ENCODE measurements at places on chromosomes 12 and 14.

- DNase-seq, result no peak
These were observed 90.0 kb downstream of the LRRC74A start for GRCh38 chr14:76916040-76916715.

- peak; percentile 38 for DNase-seq
These were observed 115.8 kb downstream of the DAD1 start for GRCh38 chr14:22472935-22473854.

- DNase-seq, result no peak
These were observed 65.2 kb upstream of the STK38L start for GRCh38 chr12:27178723-27179399.

DNA sequence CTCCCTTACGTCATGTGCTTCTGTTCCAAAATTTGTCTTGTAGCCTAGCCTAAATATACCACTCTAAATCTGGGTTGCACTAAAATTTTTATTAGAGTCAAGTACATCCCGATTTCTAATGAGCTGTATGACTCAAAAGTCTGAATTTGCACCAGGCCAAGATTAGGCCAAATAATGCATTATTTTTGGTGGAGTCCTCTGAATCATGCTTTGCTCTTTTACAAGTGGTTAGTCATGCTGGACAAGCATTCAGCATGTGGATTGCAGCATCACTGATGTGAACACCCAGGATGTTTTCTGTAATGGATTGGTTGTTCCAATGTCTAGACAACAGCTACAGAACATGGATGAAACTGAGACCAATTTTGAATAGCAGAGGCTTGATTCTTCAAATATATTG is 23.7 kb downstream of the HEBP1 start:
- DNase-seq, result no peak

GRCh38 chr14:77369285-77369684 is 7.6 kb downstream of the TMED8 start:
- no peak for DNase-seq

GRCh38 chr12:122084857-122085405 is 6.4 kb downstream of the MLXIP start:
- DNase-seq, result no peak

DNA sequence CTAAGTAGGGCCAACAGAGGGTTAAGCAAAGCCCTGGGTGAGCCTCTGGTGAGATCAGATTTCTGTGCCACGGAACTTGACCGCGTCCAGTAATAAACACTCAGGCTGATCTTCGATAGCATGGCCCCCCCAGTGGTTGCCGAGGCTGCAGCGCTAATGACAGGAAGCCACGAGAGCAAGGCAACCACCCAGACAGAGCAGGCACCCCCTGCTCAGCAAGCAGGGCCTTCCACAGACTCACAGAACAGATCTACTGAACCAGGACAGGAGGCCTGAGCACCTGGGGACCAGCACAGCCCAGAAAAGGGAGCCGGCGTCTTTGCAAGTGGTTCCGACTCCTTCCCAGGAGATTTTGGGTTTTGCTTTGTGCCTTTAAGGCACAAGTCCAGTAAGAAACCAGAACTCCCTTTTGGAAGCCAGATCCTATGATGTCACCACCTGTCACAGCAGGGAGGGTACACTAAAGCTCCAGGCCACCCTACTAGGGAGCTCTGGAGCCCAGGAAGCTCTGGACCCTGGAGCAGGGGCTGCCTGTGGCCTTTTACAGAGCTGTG is 42.3 kb downstream of the BCL11B start:
- no peak for DNase-seq

DNA sequence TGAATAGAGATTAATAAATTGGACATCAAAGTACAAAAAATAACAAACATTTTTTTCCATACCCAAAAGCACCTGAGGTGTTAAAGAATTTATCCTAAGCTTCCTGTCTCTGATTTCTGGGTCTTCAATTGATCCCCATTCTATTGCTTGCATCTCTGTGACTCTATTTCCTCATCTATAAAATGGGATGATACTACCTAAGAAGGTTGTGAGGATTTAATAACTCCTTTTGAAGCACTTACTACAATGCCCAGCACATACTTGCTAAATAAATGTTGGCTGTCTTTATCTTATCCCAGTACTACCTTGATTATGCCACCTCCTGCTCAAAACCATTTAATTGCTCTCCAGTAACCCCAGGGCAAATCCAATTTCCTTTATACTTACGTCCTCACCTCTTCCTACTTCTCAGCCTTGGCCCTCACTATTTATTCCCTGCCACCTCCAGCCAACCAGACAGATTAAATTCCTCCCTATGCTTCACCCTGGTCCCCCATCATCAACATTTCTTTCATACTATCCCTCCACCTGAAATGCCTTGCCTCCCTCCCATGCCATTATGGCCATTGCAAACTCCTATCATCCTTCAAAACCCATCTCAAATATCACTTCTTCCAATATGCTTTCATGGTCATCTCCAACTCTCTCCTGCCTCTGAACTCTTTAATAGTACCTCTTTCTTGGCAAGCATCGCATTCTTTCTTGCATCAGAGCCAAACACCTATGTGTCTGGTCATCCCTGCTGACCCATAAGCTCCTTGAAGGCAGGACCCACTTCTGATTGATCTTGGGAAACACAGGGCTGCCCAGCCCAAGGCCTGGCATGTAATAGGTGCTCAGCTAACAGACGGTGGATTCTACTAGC is 7.9 kb upstream of the ASIC1 start:
- DNase-seq, result no peak

DNA sequence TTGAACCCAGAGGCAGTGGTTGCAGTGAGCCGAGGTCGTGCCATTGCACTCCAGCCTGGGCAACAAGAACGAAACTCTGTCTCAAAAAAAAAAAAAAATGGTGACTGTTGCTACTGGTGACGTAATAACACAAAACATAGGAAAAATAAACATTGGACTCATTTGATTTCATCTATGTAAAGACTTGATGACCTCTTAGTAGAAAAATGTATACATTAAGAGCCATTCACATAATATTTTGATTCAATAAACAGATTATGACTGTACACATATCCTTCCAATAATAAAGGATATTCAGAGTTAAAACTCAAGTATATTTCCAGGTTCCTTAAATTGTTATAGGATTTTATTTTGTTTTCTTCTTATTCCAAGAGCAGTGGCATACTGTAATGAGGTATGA is 65.7 kb upstream of the AEBP2 start:
- DNase-seq, result no peak

GRCh38 chr12:124188561-124189405 is 106.1 kb upstream of the RFLNA start:
- no peak for DNase-seq

GRCh38 chr12:51814311-51815088 is 34.0 kb downstream of the FIGNL2 start:
- DNase-seq, result peak; percentile 72

DNA sequence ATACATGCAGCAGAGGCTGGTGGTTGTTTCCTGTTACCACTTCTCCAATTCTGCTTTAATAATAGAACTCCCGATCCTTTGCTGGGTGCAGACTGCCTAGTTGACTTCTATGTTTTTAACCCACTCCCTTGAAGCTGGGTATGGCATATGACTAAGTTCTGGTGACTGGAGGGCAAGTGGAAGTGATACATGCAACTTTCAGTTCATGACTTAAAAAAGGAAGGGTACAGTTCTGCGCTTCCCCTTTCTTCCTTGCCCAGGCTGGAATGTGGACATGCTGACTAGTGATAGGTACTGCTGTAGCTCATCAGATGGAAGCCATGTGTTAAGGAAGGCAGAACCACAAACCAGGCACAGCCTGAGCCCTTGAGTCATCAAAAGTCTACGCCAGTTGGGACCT is 2.4 kb upstream of the A2M start:
- DNase-seq, result no peak

GRCh38 chr14:99592394-99592793 is 11.6 kb downstream of the CCDC85C start:
- no peak for DNase-seq

DNA sequence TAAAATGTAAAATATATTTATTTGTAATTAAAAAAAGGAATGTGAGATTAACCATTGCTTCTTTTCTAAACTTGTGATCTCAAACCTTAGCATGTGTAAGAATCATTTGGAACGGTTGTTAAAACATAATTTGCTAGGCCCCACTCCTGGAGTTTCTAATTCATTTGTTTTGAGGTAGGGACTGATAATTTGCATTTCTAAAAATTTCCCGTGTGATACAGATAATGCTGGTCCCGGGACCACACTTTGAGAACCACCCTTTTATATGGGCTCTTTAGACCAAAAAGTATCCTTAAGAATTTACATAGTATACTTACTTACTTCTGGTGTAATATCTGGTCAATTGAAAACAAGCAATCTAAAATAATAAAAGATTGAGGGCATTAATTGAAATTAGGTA is 10.9 kb upstream of the SYT10 start:
- DNase-seq, result no peak

GRCh38 chr12:24814379-24815113 is 134.4 kb downstream of the BCAT1 start:
- no peak for DNase-seq

- DNase-seq, result no peak
These were observed 114.5 kb upstream of the NPAS3 start for GRCh38 chr14:32824195-32824594.

DNA sequence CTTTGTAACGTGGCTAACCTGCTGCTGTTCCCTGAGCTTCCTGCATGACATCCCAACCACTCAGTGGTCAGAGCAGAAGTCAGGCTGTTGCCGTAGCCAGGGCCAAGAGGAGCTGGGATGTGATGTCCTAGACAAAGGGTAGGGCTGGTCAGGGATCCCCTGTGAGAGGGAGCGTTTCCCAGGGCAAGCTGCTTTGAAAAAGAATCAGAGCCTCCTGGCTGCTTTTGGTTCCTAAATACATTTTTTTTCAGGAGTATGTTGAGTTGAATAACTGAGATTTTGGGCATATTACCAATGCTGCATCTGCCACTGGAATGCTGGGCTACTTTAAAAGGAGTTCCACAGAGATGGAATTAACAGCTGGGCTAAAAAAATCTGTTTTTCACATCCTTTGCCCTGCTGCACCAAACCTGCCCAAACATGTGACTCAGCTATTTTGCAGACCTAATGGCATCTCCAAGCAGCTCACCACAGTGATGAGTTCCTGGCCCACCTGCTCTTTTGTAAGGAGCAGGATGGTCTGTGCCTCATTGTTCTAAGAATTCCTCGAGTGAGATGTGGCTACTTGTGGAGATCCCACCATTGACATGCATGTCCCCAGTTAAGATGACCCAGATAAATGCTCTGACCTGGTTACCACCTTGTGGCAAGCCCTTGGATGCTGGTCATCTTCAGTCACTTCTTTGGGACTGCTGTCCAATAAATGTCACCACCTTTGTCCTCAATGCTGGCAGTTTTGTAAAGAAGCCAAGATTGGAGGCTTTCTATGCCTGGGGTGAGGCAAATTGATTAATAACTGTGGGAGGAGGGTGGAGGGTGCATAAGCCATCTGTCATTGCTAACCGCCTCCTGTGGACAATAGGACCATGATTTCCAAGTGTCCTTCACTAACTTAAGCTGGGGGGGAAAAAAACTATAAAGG is 24.1 kb downstream of the ANKRD13A start:
- DNase-seq, result peak; percentile 4

DNA sequence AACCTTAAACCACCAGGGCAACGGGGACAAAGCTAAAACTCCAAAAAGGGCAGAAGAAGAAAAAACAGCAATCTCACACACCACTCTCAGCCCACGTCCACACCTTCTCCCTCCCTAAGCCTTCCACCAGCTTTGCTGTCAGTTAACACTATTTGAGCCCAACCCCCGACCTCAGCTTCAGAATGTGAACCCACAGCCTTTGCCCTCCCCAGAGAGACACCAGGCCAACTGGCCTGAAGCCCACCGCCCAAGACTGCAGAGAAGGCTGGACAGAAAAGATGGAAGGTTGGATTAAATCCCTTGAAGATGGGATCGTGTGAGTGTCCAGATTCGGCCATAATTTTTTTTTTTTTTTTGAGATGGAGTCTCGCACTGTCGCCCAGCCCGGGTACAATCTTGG is 22.4 kb downstream of the IRF2BPL start:
- no peak for DNase-seq

DNA sequence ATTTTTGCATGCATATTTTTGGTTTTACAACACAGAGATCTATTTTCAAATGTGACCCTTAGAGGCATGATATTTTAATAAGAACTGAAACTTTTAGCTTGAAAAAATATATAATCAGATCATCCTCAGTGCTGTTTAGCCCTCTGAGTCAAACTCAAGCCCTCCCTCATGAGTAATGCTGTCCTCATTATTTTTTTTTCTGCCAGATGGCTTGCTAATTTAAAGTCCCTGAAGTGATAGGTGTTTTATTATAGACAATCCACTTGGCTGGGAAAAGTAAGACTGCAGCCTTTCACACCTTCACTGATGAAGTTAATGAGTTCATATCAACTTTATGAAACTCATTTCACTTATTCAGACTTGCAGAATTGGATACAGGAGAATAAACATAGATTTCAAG is 227.7 kb downstream of the SLC16A7 start:
- no peak for DNase-seq

DNA sequence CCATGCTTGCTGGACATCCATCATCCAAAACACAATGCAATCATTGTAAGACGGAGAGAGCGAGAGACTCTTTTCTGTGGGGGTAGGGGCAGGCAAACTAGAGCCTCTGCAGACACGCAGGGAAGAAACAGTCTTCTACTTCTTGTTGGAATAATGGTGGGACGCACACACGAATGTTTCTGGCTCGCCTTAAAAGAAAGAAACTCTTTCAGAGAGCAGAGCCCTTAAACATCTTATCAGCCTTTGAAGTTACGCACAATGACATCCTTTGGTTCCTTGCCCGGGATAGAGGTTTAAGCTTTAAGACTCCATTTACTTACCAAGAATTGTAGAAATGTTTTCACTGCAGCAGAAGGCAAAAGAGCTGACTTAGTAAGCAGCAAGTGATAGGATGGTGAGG is 133.8 kb upstream of the FOXN3 start:
- no peak for DNase-seq

DNA sequence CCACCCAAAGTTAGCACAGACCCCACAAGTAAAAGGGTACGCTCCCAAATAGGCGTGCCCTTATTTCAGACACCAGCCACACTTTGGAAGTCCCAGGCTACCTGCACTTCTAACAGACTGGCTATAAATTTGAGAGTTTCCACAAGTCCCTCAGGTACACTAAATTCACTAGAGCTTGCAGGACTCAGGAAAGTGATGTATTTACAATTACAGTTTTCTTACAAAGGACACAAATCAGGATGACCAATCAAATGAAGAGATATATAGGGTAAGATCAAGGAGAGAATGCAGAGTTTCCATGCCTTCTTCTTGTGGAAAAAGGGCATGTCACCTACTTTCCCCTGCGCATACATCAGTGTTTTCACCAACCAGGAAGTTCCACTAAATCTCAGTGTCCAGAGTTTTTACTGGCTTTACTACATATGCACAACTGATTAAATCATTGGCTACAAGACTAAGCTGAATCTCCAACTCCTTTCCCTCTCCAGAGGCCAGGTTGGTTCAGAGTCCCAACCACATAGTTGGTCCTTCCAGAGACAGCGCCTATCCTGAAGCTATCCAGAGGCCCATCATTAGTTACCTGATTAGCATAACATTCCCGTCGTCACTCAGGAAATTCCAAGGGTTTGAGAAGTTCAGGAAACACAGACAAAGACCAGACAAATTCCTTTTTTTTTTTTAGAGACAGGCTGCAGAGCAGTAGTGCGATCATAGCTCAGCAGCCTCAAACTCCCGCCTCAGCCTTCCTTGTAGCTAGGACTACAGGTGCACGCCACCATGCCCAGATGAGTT is 84.2 kb downstream of the DENND5B start:
- no peak for DNase-seq
